ENCODE measurements at places on chromosomes 4 and X. TPM values are rescaled to one million over a fixed set of nuclear protein-coding genes. Genes with fewer than 3 reads are reported as not detected.

GRCh38 chr4:163195247-163195765 lies 28.6 kb upstream of the NAF1 start:
- DNase-seq = no peak

DNA sequence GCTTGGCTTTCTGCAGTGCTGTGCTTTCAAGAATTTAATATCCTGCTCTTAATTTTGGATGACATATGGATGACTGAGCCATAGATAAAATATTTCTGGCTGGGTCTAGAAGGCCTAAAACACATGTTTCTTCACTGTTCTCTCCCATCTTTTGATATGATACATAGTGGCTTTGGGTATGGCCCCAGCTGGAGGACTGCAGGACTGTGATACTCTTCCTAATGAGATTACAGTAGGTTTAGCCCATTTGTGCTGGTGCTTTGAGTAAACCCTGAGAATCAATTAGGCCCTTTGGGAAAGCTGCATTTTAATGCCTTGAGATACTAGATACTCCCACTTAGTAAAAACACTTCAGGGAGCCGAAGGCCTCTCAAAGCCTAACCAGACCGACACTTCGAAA lies 38.0 kb downstream of the KIT start:
- no peak for DNase-seq

Gene TCEANC
- 2.6 TPM for polyA plus RNA-seq

DNA sequence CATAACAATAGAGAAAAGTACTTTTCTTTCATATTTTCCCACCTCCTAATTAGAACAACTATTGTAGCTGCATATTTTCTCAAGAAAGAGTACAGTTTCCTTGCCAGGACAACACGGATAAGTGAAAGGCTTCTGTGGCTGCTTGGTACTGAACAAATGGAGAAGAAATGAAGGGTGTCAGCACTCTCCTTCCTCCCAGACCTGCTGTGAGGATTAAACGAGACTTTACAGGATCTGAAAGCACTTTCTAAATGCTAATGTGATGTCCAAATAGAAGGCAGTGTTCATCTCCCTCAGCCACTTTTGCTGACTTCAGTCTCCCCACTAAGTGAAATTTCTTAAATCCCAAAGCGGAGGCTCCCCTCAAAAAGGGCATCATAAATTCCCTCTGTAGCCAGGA lies 13.9 kb downstream of the NIPAL1 start:
- no peak for DNase-seq

DNA sequence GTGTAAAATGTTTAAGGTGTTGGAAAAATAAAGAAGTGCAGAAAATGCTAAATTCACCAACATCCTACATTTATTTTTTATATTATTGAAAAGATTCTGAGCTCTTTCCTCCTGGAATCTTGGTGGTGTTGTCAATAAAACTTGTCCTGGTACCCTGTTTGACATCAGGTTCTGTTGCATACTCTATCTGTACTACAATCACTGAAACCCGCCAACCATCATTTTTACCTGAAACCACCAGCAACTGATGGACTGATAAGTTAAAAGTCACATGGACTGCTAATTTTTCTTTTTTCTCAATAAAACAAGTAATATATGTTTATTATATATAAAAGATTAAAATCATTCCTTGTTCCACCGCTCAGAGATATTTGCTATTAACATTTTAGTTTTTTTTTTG lies 23.4 kb downstream of the STAP1 start:
- DNase-seq = no peak

DNA sequence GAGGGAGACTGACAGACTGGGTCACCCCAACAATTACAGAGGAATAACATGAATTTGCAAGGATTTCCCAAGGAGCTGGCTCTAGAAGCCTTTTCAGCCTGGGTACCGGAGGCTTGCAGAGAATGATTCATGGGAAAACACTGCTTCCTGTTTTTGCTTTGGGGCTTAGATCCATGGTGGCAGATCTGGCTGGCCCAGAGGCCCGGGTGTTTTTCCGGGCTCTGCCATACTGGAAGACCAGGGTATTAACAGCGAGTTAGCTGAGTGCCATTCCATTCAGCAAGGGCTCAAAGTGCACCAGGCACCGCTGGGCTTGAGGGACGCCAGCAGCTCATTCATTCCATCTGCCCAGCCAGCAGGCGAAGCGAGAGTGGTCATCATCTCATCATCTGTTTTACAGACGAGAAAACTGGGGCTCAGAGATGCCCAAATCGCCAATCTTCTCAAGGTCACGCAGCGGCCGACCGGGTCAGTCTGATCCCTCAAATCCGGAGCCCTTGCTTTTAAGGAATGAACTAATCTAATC lies 1.3 kb downstream of the WDR1 start:
- peak; percentile 25 for DNase-seq

Gene ITIH6
- polyA plus RNA-seq = not detected

GRCh38 chr4:88008122-88008742 lies 797 bp downstream of the PKD2 start:
- DNase-seq = peak; percentile 65

DNA sequence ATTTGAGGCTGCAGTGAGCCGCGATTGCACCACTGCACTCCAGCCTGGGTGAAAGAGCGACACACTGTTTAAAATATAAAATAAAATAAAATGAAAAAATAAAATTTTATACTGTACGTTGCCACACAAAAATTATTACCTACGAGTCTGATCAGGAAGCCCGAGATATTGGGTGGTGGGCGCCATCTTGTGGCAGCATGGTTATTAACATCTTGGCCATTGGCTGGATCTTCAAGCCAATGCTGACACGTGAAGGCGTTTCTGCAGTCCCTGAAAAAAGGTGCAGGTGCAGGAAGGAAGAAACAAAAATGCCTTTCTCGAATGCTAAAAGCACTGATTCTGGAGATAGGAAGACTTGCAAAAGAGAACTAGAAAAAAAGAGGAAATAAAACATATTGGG lies 4.9 kb upstream of the TLR8 start:
- peak; percentile 35 for DNase-seq

GRCh38 chr4:123034023-123034422 lies 111.6 kb upstream of the NUDT6 start:
- DNase-seq = no peak

Gene POU4F2
- polyA plus RNA-seq = not detected

- no peak for DNase-seq
These were observed 548.9 kb downstream of the PPP4R3C start for GRCh38 chrX:26914232-26914631.

Gene TLR2
- 8.0 TPM for polyA plus RNA-seq

Gene SHROOM4
- 5.7 TPM for polyA plus RNA-seq

DNA sequence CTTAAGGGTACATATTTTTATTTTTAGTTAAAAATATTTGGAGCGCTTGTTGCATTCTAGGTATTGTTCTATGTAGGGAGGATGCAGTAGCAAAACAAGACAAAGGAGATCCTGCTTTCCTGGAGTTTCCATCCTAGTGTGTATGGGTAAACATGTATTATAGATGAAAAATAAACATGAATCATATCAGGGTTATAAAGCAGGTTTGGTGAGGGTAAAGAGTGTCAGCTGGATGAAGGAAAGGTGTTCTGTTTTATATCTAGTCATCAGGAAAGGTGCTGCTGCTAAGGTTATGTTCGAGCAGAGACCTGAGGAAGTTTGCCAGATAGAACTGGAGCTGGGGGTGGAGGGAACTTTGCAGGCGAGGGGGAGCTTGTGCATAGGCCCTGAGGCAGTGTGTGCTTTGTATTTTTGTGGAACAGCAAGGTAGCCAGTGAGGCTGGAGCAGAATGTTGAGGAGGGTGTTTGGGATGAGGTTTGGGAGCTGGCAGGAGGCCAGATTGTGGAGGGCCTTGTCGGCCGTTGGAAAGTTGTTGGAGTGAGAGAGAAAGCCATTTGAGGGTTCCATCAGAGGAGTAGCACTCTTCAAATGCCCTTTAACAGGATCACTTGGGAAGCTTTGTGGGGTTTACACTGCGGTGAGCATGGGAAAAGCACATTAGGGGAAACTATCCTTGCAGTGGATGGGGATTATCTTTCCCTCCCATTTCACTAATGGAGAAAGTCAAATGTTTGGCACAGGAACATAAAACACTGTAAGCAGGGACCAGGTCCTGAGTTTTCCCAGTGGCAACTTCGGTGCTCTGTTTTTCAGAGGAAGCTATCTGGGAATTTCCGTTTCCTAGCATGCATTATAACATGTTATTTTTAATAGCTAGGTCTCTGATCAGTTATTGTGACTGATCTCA lies 35.9 kb downstream of the AFF1 start:
- no peak for DNase-seq

Gene ASB12
- polyA plus RNA-seq = 0.62 TPM

DNA sequence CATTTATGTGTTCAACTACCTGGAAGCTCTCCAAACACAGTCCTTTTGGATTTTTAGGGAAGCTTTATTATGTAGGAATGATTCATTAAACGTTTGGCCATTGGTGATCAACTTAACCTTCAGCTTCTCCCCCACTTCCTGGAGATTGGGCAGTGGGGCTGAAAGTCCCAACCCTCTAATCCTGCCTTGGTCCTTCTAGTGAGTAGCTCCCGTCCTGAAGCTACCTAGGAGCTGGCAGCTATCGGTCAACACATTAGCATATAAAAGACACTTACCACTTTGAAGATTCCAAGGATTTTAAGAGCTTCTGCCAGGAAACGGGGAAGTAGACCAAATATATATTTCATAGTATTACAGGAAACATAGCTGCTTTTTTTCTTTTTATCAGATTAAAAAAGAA lies 69.7 kb downstream of the MCUB start:
- DNase-seq = no peak

Gene ZCCHC18
- 3.3 TPM for polyA plus RNA-seq

Gene NCAPG
- polyA plus RNA-seq = 0.19 TPM

GRCh38 chr4:1749370-1749769 lies 28.0 kb downstream of the TACC3 start:
- DNase-seq = no peak

DNA sequence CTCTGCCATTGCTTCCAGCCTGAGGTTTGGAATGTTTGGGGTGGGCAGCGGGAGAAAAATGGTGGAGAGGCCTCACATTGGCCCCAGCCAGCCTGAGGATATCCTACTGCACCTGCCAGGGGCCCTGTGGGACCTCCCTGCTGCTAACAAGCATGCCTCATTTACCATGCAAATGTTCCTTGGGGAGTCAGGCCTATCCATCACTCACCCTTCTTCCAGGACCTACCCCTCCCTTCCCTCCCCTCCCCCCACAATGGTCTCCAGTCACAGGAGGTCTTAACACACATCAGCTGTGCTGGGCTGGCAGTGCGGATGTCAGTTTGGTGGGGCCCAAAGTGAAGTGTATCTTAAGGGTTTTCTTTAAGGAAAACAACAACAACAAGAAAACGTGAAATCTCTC lies 139.2 kb downstream of the SHOX start:
- DNase-seq = no peak

DNA sequence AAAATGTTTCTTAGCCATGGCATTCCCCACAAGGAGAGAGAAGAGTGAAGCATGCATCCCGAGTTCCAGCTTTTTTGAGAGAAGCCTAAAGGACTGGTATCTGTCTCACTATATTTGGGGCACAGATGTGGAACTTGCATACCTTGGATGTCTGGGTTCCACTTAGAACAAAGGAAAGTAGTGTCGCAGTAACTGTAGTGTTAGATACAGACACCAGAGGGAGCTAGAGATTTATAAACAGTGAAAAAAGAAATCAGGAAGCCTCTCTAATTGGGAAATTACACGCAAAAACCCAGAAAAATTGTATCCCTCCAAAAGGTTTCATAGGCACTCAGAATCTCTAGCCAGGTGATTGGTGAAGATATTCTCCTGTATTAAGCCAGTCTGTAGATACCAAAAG lies 34.4 kb downstream of the AGTR2 start:
- DNase-seq = no peak

DNA sequence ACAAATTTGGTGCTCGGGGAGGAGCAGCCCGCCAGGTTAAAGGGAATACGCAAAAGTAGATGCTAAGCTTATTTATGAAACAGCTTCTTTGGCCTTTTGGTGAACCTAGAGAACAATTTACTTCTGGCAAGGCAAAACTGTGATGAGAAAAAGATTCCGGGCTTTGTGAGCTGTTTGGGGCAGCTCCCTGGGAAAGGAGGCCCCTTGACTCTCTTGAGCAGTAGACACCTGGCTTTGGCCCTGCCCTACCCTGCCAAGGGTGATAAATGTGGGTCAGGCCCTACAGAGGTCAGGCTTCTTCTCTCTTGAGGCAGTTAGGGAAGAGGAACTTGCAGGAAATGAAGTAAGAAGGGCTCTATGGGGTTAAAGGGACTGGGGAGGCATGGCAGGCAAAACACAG lies 509.6 kb downstream of the MID1IP1 start:
- DNase-seq = peak; percentile 46

GRCh38 chrX:53286171-53286570 lies 4.8 kb upstream of the IQSEC2 start:
- DNase-seq = no peak

Gene MMRN1
- polyA plus RNA-seq = 0.62 TPM

DNA sequence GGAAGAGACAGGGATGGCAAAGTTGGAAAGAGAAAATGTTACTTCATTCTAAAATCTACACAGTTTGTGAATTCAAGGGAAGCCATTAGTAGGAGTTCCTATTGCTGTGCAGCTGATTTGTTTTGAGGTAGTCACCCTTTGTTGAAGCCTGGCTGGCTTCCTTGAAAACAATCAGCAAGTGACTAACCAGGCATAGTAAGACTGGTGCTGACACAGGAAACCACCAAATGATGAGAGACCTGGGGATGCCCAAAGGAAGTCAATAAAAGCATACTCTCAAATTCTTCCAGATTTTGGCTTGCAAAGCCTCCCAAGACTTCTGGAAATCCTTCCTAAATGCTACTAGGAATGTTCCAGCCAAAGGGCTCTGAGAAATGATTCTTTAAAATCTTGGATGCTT lies 23.9 kb upstream of the PRDM8 start:
- DNase-seq = no peak

Gene DUSP21
- polyA plus RNA-seq = not detected

Gene CT45A10
- polyA plus RNA-seq = not detected

- no peak for DNase-seq
These were observed 2675.7 kb downstream of the PCDH7 start for GRCh38 chr4:33395731-33396485.

GRCh38 chrX:13109817-13110216 lies 65.4 kb upstream of the FAM9C start:
- DNase-seq = no peak

Gene SPINK2
- polyA plus RNA-seq = not detected

- no peak for DNase-seq
These were observed 1.5 kb downstream of the EREG start for GRCh38 chr4:74366367-74366911.

DNA sequence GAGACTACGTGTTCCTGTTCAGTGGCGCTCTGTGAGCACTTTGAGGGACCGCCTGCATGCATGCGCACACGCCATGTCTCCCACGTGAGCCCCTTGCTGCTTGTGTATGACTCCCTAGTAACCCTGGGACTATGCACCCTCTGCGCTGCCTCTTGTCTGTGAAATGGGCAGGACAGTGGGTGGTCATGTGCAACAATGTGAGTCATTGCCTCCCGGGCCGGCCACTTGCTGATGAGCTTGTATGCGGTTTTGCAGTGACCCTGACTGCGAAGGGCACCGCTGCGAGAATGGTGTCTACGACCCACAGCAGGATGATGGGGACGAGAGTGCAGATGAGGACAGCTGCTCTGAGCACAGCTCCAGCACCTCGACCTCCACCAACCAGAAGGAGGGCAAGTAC lies 61.4 kb downstream of the TNIP2 start:
- DNase-seq = no peak

- no peak for DNase-seq
These were observed 661.5 kb upstream of the EPHA5 start for GRCh38 chr4:66331761-66332160.

Measured in kidney (tissue), 22 donors.